Progenitor cell of endocrine pancreas (in vitro differentiated cells): ENCODE measurements at places on chromosomes 2 and 18.

GRCh38 chr18:49861659-49862058 lies 48.3 kb upstream of the ACAA2 start:
- no peak for DNase-seq

DNA sequence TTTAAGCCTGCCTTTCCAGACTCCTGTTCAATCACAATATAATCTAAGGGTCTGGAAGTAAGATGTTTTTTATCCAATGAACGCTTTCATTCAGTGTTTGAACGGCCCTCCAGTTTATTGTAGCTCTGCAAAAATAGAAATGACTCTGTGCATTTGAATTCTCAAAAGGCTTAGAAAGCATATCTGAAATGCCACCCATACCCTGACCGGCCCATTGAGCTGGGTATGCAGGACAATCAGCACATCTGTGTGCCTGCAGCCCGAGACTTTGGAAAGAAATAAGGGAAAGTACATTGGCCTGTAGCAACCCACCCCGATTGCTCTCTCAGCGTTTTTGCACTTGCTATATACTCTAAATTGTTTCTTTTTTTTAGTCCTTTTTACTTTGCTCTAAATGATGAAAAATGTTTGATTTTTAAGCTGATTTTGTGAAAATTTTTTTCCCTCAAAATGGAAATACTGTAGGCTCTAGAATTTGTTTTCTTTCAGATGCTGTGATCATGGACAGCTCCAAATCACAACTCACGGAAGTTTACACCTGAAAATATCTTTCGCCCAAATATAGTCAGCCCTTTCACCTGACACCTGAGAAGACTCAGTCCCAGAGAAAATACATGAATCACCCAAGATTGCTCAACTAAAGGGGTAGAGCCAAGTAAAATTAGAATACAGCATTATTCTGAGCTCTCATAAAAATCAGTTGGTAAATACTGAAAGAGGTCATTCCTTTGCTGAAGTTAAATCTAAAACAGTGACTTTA lies 194.5 kb upstream of the SIX3 start:
- DNase-seq, result no peak

DNA sequence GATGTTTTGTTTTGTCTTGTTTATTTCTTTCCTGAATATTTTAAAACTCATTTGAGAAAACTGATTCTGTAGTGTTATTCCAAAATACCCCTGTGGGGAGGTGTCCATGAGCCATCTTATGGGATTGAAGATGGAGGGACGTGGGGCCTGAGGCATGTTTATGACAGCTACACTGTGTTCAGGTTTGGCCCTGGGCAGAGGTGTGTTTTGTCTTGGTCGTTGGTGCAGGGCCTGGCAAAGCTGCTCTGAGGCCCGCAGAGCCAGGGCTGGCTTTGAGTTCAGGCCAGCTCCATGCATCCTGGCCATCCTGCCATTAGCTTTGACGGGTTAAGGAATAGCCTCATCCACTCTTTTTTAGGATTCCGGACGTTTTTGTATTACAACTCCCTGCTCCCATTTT lies 68.9 kb downstream of the TMEM18 start:
- DNase-seq, result no peak

DNA sequence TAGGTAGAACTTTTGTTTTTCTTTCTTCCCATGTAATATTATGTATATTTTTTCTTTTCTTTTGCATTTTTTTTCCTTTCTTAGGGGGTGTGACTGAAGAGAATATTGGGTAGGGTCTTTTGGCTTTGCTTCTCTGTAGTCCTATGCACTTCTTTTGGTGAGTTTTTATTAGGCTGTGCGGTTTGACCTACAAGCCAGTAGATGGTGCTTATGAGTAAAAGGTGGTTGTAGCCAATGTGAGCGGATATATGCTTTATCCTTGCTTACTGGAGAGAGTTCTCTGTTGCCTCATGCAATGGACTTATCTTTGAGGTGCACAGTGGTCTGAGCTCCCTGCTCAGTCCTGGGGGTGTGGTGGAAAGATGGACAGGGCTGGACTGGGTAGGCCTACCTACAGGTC lies 52.7 kb downstream of the DSEL start:
- no peak for DNase-seq

GRCh38 chr2:240532031-240532775 lies 25.6 kb downstream of the ANKMY1 start:
- DNase-seq, result no peak
